NCI-H774 (cell line): ENCODE measurements at places on chromosomes 7 and 10.

- DNase-seq = no peak
Observed at GRCh38 chr7:38393874-38394273, 120.4 kb upstream of the TARP start.

DNA sequence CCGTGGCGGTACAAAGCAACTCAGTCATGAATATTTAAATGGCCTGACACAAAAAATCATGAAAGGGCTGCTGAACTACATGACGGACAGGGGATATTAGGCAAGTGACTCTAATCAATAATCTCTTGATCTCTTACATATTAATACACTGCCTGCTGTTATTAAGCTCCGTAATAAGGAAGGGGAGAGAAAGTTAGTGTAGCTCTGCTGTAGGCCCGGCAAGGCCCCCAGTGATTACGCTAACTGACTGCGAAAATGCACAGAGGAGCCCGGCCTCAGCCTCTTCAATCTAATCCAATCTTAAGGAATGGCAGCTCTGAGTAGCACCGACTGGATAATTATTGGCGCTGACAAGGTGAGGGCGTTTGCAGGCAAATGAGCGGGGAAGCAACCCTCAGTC is 583.5 kb upstream of the MKI67 start:
- no peak for DNase-seq

GRCh38 chr10:59372543-59372942 is 10.2 kb upstream of the FAM13C start:
- DNase-seq = no peak

GRCh38 chr7:35969066-35969465 is 168.2 kb downstream of the SEPTIN7 start:
- no peak for DNase-seq

DNA sequence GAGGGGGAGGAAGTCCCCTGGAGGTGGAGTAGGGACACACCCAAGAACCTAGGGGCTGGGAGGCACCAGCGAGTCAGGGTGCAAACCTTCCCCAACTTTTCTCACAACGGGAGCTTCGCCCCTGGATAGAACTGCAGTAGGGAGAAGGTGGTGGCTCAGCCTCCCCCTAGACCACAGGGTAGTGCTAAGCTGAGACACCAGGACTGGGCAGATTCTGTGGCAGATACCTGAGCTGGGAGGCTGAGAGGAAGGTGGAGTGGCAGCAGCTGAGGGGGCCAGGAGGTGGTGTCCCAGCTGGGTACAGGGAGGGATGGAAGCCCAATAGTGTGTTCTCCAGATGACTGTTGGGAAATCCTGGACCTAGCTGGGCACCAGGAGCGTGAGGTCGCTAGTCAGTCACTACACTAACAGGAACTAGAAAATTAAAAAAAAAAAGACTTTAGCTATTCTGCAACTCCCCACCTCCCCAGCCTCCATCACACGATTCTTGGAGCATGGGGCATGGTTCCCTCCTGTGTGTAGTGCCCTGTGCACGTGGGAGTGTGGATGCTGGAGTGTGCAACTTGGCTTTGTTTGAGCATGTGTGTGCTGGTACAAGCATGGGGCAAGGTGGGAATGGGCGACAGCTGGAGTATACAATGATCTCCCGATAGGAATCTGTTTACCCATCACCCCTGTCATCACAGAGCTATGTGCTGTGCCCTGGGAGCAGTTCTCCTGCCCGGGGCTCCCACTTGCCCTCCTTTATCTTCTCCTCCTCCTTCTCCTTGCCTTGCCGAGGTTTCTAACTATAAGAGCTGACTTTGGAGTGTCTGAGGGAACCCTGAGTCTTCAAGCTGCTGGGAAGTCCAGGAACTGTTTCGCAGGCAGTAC is 8.8 kb upstream of the TRPV6 start:
- DNase-seq = no peak

DNA sequence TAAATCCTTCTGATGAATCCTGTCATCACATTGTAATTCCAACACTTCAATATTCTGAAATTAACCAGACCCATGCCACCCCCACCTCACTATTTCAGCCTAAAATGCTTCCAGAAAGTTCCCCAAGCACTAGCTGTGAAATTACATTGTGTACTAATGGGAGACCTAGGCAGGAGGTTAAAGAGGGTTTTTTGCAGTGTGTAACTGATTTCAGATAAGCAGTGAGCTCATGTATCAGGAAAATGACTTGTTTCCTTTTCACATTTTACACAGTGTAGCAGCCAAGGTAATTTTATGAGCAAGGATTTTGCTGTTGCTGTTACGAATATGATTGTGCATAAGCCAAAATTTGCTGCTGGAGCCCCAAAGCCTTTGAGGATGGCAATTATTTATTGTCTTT is 129.0 kb downstream of the INHBA start:
- DNase-seq = no peak

- no peak for DNase-seq
Observed at GRCh38 chr10:66505003-66505657, 420.7 kb upstream of the LRRTM3 start.
